WERI-Rb-1 (cell line): ENCODE measurements at places on chromosomes 1 and 21.

DNA sequence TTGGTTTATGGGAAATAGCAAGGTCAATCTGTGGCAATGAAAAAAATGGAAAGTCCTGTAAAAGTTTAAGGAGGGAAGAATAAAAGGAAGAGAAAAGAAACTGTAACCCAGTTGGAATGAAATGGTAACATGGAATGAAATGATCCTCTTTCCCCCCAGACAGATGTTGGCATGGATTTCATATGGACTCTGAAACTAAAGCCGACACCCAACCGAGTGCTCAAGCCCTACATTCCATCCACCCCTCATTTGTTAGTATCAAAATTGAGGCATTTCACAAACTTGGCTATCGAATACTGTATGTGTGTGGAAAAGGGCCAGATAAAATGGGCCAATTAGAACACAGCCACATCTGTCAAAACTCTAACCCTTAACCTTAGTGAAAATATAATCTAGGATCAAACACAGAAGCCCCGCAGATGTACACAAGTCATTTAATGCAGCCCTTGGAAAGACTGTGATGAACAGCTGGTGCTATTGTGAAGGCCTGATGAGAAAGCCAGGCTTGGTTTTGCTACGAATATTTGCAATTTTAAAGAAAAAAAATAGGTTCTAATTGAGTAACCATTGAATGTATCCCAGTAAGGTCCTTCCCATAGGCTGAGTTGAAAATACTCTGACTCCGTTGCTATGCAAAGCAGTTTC is 72.6 kb upstream of the RGL1 start:
- no peak for DNase-seq

- no peak for DNase-seq
These were observed 179.7 kb upstream of the ST6GALNAC5 start for GRCh38 chr1:76687307-76688175.

GRCh38 chr1:182175361-182175931 is 113.9 kb upstream of the ZNF648 start:
- no peak for DNase-seq

DNA sequence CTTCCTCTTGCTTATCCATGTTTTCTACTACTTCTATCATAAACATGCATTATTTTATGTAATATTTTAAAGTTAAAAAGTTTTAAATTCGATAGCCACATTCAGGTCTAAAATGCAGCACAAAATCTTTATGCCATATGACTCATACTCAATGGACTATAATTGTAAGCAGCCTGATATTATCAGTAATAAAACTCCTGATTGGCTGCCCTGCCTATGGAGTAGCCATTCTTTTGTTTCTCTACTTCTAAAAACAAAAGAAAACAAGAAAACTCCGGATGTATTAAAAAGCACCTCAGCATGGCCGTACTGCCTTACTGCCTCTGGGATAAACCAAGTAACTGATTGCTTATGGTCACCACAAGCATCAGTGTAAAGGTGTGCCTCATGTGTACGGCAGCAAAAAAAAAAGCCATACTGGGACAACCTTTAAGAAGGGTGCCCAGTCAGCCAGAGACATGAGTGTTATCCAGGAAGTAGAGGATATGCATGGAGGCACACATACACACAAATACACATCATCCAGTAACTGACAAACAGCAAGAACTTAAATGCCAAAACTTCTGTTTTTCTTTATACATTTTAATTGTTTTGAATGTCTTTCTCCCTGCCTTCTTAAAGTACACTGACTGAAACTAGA is 9.2 kb downstream of the SLC35D1 start:
- DNase-seq, result no peak

GRCh38 chr21:42725416-42725930 is 72.1 kb downstream of the PDE9A start:
- no peak for DNase-seq

DNA sequence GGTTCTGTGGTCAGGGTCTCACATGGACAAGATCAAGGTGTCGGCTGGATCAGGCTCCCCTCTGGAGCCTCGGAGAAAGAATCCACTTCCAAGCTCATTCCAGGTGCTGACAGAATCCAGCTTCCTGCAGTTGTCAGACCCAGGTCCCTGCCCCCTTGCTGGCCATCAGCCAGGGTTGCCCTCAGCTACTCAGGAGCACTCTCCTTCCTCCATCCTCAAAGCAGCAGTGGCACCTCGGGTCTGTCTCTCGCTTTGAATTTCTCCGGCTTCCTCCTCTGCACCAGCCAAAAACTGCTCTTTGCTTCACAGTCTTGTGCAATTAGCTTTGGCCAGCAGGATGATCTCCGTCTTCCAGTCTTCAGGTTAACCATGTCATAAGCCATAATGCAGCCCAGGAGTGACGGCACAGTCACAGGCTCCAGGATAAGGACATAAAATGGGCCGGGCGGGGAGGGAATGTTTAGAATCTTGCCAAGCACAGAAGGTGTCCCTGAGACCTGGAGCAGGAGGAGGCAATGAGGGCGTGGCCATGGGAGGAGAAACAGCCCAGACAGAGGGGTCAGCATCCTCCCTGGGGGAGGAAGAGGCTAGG is 79.4 kb upstream of the SLC25A33 start:
- DNase-seq, result no peak

GRCh38 chr1:1213345-1214265 is at the start of gene TNFRSF4:
TNFRSF4 (minus strand) TSS chr1:1214153; CDS start chr1:1214127, 26 bp downstream.
- DNase-seq, result no peak

DNA sequence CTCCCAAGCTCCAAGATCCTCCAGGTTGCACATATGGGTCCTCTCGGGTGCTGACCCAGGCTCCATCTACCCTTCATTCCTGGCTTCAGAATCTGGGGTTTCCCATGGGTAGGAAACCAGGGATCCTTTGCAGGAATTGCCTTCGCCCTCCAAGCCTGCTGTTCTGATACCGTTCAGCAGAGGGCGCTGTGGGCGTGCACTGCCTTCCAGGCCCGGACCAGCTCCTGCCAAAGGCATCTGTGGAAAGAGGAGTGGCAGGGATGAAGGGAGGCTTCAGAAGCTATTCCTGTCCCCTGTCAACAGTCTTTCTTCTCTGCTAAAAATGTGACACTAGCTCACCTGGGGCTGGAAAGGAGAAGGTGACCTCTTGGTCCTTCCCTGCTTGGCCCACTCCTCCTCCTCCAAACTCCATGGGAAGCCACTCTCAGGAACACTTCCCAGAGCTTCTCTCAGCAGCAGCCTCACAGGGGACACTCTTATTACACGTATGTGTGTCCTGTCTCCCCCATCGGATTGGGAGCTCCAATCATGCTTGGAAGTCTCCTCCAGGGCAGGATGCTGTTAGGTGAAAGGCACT is 71.2 kb downstream of the VWA5B1 start:
- peak; percentile 78 for DNase-seq

DNA sequence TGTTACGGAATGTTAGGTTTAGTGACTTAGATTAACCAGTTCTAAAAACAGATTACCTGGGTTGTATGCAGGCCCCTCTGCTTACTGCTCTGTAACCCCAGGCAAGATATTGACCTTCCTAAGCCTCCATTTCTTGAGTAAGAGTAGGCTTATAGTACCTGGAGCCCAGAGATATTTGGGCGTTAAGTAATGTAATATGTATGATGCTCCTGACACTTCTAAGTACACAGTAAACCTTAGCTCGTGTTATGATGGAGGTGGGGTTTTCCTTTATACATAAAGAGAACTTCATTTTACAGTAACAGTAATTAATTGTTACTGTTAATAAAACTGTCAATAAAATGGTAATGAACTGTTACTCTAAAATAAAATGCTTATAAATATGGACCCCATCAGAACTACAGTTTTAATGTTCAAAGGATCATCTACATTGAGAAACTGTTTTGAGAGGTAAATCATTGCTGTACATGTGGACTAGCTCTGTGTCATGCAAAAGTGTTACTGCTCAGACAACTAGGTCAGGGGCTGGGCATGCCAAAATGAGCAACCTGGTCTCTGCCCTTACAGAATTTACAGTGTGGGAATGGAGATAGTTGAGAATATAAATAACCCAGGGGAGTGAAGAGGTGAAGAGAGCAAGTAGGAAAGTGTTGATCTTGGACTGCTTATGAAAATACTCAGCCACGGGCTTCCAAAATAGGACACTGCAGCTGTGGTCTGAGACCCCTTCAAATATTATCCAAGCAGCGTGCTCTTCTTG is 26.6 kb downstream of the LRRC8C start:
- DNase-seq, result no peak

DNA sequence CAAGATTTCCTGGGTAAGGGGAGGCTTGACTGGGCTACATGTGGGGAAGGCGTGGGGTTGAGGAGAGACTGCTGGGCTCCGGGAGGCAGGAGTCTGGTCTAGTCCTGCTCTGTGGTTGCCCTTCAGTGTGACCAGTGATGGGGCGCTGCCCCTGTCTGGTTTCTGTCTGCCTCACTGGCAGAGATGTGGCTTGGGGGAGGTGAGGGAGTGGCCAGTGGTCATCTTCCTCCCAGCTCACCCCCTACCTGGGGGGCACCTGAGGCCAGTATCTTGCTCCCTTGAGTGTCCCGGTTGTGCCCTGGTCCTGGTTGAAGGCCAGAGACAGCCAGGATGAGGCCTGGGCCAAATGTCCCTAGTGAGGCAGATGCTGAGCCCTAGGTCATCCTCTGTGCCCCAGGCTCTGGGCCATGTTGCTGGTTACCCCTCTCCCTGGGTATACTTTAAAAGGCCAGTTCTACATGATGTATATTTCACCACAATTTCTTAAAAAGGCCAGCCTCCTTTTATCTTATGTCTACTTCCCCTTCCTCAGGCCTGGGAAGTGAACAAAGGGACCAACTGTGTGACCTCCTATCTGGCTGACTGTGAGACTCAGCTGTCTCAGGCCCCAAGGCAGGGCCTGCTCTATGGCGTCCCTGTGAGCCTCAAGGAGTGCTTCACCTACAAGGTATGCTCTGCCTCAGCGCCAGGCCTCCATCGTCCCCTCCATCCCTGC is 10.5 kb downstream of the FAAH start:
- DNase-seq, result no peak
